ENCODE measurements at places on chromosomes 11 and 22. TPM values are rescaled to one million over a fixed set of nuclear protein-coding genes. Genes with fewer than 3 reads are reported as not detected.

Gene SESN3
- total RNA-seq = 80.7 TPM

Gene RFPL3
- not detected for total RNA-seq

Gene TBX10
- not detected for total RNA-seq

DNA sequence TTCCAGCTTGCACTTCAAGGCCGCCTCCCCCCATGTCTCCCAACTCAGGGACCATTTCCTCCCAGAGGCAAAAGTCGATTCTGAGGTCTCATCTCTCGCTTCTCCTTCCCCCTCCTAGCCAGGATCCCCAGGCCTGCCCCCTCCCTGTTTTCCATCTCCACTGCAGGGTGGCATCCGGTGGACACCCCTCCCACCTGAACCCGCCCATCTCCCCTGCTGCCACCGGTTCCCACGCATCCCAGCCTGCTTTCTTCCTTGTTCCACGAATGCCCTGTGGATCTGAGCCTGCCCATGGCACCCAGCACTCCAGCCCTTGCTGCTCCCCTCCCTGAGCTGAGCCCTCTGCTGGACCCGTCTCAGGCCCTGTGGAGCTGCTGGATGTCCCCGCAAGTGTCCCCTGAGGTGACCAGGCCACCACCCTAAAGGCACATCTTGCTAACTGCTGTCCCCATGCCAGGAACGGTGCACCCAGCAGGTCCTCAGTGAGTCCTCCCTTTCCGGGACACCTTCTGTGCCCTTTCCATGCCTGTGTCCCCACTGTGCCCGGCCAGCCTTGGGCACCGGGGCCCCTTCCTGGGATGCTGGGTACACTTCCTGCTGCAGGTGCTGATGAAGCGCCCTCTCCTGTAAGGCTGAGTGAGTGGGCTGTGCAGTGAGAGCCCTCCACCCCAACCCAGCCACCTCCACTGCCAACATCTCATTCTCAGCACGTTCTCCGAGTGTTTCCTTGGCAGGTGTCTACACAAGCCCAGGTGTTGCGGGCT is 936 bp downstream of the IL17REL start:
- peaks cover 49% of the 10 kb centered on the region for H3K27me3 ChIP-seq
- no peak overlapping the region for H3K4me3 ChIP-seq
- peaks cover 5% of the 10 kb centered on the region for H3K4me1 ChIP-seq
- no peaks in the 10 kb centered on the region for H3K36me3 ChIP-seq
- DNase-seq = peak; percentile 68

- no peaks in the 10 kb centered on the region for H3K4me1 ChIP-seq
- H3K27me3 ChIP-seq = peaks cover 72% of the 10 kb centered on the region
- no peaks in the 10 kb centered on the region for H3K36me3 ChIP-seq
- no peak for DNase-seq
- no peak overlapping the region for H3K27ac ChIP-seq
Measured at GRCh38 chr11:69866648-69867047, 47.4 kb upstream of the FGF3 start.

- no peak for DNase-seq
- no peaks in the 10 kb centered on the region for H3K36me3 ChIP-seq
- H3K27ac ChIP-seq = no peak overlapping the region
- peaks cover 5% of the 10 kb centered on the region for H3K4me1 ChIP-seq
Measured at GRCh38 chr11:19368726-19369375, 128.1 kb upstream of the E2F8 start.

DNA sequence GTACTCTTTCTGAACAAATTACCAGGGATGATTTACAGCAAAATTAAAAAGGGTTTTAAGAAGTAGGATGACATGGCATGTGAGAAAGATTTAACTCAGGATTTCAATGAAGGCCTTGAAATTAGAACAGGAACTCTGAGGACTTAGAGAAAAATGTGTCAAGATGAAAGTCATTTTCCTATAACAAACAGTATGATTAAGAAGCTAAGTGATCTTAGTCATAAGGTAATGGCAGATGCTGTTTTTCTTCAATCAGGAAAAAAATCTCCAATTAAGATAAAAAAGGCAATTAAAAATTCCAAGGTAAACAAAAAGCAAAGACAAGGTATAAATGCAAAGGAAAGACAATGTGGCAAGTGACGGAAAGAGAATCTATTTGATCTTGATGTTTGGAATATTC is 73.5 kb downstream of the GAB2 start:
- H3K27ac ChIP-seq = no peak overlapping the region
- peaks cover 6% of the 10 kb centered on the region for H3K4me1 ChIP-seq
- no peak overlapping the region for H3K4me3 ChIP-seq
- no peak for DNase-seq
- H3K27me3 ChIP-seq = no peaks in the 10 kb centered on the region

GRCh38 chr11:2668876-2669275 is 30.9 kb downstream of the KCNQ1OT1 start:
- no peak for DNase-seq
- H3K27me3 ChIP-seq = no peaks in the 10 kb centered on the region
- H3K4me1 ChIP-seq = no peaks in the 10 kb centered on the region

DNA sequence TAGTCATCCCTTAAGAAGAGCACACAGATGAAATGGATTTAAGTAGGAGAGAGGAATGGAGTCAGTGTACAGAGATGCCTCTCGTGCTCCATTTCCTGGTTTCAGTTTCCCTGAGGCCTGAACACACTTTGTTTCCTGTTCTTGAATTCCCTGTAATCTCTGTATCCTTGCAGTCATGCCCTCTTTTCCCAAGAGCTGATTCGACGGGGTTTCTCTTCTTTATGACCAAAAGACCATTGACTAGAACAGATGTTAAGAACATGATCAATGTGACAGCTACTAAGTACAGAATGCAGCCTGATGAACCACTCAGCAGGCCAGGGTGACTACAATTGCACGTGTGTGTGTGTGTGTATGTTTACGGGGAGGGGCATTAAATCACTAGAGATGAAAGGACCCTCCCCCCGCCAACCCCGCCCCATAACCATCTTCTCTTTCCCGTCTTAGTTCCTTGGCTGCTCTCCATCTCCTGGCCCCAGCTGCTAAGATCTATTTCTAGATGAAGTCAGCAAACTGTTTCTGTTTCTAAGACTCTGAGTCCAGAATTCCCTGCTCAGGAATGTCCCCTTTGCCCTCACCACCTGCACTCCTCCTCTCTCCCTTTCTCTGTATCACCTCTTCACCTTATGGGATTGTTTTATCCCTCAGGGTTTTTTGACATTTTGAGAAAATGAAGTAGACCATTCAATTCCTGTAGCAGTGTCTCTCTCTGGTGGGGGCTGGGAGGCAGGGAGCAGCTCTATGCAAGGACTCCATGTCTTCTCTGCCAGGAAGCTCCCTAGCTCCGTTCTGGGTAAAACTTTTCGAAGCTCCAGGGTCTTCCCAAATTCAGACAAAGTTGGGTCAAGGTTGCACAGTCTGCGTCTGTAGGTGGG is 26.0 kb downstream of the SLC22A6 start:
- H3K27ac ChIP-seq = no peak overlapping the region
- peaks cover 12% of the 10 kb centered on the region for H3K4me1 ChIP-seq
- H3K36me3 ChIP-seq = no peaks in the 10 kb centered on the region
- peak; percentile 42 for DNase-seq
- no peaks in the 10 kb centered on the region for H3K27me3 ChIP-seq

DNA sequence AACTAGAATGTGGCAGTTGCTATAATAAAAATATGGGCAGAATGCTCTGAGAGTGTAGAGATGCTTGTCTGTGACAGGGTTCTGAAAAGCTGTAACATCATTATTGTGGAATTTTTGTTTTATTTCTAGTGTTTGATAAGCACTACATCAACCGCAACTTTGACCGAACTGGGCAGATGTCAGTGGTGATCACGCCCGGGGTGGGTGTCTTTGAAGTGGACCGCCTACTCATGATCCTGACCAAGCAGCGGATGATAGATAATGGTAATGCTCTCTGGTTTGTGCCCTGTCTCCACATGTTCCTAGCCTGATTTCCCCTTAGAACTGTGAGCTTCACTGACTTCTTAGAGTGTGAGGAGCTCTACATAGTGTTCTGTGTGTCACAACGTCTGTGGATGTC is 48.8 kb downstream of the DEPDC5 start:
- DNase-seq = no peak
- no peaks in the 10 kb centered on the region for H3K4me1 ChIP-seq
- no peak overlapping the region for H3K4me3 ChIP-seq
- peaks cover 98% of the 10 kb centered on the region for H3K36me3 ChIP-seq

GRCh38 chr22:21866833-21867527 is 465 bp downstream of the MAPK1 start:
- H3K4me3 ChIP-seq = peak overlapping the region; percentile 78
- H3K36me3 ChIP-seq = no peaks in the 10 kb centered on the region
- H3K27ac ChIP-seq = peak overlapping the region; percentile 95
- H3K4me1 ChIP-seq = peaks cover 18% of the 10 kb centered on the region
- DNase-seq = no peak

- no peak overlapping the region for H3K27ac ChIP-seq
- no peaks in the 10 kb centered on the region for H3K36me3 ChIP-seq
- no peak overlapping the region for H3K4me3 ChIP-seq
- peaks cover 26% of the 10 kb centered on the region for H3K4me1 ChIP-seq
- DNase-seq = no peak
Measured at GRCh38 chr11:129947474-129947873, 52.1 kb upstream of the NFRKB start.

All from left lung (tissue), 14 donors.